ENCODE measurements at places on chromosomes 1 and 21.
A peak's percentile ranks its signal among the peaks of the same experiment; 100 is the strongest.

DNA sequence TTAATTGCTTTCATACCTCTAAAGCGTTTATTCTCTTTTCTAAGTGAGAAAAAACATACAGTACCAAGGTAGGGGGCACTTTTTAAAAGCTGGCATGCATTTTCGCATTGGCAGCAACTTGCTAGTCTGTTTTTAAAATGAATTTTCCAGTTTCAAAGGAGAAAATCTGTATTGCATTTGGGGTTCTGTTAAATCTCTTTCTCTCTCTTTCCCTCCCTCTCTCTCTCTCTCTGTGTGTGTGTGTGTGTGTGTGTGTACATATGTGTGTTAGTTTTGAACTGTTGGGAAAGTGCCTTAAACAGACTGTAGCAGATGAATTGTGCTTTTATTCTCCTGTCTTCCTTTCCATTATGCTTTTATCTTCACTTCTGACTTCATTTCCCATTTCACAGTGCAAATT is 7.3 kb downstream of the NIBAN1 start:
- DNase-seq: no peak

DNA sequence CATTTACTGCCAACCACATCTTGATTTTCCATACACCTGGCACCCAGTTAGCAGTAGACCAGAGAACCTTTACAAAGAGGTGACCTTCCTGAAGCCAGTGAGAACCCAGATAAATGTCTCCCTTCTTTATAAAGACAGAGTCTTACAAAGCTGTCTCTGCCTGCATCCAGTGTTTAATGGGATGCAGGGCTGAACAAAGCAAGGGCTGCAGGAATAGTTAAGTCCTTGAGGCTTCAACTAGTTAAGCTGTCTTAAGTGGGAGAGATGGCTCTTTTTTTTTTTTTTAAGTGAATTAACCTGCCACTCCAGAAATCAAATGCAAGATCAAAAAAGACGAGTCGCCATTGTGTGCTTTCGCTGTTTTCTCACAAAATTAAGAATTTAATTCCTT is 1.5 kb downstream of the AHCYL1 start:
- DNase-seq: no peak

DNA sequence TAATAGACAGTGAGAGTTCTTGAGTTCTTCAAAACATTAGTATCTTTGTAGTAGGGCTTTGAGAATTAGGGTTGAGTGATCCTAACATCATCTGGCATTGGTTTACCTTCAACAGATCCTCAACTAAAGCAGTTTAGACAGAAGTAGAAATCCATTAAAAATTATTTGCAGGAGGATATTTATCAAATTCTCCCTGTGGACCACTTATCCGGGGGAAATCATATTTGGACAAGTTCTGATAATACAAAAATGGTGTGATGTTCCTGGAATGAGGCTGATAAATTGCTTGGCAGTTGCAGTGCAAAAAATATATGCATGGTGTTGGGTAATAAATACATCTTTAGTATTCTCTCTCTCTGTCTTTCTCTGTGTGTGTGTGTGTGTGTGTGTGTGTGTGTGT is 115.1 kb upstream of the CHODL start:
- no peak for DNase-seq

- DNase-seq: no peak
Observed at GRCh38 chr1:56436296-56436695, 143.1 kb downstream of the PLPP3 start.

- no peak for DNase-seq
Observed at GRCh38 chr1:154575147-154575927, 7.8 kb downstream of the CHRNB2 start.

DNA sequence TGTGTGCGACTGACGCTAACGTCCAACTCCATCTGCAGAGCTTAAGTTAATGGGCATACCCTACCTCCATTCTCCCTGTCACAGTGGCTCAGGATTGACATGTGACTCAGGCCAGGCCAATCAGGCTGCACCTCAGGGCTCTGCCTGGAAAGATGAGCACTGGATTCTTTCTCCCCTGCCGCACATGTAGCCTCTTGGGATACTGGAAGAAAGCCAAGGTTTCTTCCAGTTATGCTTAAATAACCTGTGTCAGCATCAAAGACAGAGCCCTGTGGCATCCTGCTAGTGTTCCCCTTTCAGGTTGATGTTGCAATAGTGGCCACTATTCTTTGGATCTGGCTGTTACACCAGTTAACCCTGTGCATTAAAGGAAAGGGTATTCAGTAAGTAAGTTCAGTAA is 55.0 kb upstream of the SYT6 start:
- DNase-seq: no peak

- peak; percentile 10 for DNase-seq
Observed at GRCh38 chr1:76901158-76901767, 34.0 kb downstream of the ST6GALNAC5 start.

- DNase-seq: no peak
Observed at GRCh38 chr21:38597421-38597820, 99.1 kb upstream of the ERG start.

GRCh38 chr1:214808845-214809460 is 206.0 kb downstream of the CENPF start:
- DNase-seq: no peak

- peak; percentile 77 for DNase-seq
Observed at GRCh38 chr21:46425571-46425970, 33.1 kb upstream of the DIP2A start.

GRCh38 chr1:50350421-50350820 is 72.8 kb downstream of the DMRTA2 start:
- no peak for DNase-seq

DNA sequence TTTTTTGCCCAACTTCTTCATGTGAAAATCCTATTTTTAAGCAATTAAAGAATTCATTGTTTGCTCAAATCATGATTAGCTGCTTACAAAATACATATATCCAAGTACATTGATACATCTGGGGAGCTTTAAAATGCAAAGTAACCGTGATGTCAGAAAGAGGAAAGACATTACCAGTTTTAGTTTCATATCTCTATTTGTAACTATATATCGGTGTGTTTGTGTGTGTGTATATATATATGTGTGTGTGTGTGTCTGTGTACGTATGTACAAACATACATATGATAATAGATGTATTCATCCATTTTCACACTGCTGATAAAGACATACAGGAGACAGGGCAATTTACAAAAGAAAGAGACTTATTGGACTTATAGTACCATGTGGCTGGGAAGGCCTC is 310.1 kb downstream of the DPYD start:
- DNase-seq: no peak

DNA sequence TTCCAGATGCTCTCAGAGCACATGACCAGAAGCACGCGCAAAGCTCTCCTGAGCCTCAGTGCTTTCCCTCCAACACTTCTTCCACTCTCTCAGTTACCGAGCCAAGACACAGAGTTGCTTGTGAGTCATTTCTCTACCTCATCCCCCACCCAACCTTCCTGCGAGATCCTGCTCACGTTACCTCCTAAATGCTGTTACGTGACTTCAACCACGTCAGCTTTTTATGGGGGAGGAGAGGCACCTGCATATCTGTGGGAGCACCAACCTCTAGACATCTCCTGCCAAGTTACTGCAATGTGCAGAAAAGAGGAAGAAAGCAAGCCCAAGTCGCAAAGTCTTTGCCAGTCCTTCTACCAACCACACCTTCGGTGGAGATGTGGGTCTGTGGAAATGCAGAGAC is 27.2 kb upstream of the ERG start:
- DNase-seq: no peak

DNA sequence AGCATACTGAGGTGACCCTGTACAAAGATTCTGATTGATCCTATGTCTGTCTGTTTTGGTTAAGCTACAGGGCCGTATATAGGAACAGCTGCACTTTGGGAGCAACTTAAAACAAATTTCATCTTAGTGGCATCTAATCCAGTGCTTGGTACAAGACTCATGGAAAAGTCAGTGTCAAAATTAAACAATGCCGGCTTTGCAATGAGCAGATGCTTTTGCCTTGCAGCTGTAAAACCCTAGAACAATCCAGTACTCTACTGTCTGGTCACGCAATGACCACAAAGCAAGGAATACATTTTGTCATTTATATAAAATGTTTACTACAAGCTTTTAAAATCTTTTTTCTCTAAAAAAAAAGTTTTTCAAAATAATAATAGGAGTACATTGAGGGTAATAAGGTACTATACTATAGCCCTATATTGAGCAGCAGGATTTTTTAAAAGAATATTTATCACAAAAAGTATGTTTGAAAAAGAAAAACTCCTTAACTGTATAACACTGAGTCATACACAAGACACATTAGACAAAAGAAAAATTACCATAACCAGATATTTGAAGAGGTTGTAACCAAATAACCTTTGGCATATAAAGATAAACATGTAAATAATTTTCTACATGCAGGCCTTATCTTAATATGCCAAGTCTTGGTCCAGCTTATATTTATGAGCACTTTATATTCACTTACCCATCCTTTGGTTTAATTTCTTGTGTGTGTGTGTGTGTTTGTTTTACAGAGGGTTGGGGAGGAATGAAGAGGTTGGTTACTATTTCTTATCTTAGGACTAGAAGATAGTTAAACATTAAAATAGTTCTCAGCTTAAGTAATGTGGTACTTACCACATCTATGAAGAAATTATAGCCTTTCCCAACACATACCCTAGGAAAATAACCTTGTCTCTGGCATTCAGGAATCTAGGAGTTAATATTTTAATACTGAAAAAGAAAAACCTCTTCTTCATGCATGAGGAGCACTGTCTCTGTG is 262.3 kb downstream of the FAF1 start:
- no peak for DNase-seq

DNA sequence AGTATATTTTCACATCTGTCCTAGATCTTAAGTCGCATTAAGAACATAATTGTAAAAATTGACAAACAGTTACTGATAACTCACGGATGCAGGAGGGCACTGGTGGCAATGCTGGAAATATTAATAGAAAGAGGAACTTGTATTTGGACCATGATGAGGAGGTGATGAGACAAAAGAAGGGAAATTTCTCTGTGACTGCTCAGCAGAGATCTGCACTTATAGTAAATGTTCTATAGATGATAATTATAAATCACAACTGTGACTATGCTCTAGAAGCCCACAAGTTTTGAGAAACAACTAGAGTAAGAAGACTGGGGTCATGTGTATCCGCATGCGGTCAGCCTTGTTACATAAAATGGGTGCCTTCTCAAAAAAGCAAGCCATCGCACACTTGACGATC is 8.7 kb upstream of the DUSP12 start:
- DNase-seq: no peak

DNA sequence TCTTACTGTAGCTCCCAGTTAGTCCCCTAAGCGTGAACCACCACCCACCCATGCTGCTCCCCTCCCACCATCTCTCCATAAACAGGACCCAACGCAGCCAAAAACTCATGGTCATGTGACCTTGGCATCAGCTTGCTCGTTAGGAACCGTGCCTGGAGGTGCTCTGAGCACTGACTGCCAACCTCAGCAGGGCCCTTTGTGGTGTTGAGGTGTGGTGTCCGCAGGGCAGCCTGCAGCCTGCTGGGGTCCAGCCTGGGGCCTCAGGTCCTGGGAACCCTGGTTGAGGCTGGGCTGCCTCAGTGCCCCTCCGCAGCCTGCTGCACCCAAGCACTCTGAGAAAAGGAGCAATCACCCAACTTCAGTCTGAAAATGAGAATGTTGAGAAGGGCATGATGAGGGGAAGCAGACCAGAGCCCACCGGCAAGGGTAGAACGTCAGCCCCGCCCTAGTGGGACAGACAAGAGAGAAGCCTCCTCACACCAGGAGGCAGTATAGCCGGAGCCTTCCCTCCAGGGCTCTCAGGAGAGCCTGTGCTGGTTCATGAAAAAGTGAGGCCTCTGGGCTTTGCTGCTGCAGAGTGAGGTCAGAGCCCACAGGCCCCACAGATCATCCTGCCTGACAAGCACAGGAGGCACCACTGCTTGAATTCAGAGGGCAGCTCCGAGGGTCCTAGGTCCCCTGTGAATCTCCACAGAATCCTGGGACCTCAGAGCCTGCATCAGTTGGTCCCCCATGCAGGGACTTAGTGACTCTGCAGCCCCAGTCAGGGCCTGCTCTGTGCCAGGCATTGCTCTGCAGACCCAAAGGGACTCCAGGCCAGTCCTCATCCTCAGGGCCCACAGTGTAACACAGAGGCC is 4.9 kb upstream of the COL6A2 start:
- no peak for DNase-seq

GRCh38 chr1:180927348-180927747 is 14.7 kb downstream of the KIAA1614 start:
- DNase-seq: no peak

DNA sequence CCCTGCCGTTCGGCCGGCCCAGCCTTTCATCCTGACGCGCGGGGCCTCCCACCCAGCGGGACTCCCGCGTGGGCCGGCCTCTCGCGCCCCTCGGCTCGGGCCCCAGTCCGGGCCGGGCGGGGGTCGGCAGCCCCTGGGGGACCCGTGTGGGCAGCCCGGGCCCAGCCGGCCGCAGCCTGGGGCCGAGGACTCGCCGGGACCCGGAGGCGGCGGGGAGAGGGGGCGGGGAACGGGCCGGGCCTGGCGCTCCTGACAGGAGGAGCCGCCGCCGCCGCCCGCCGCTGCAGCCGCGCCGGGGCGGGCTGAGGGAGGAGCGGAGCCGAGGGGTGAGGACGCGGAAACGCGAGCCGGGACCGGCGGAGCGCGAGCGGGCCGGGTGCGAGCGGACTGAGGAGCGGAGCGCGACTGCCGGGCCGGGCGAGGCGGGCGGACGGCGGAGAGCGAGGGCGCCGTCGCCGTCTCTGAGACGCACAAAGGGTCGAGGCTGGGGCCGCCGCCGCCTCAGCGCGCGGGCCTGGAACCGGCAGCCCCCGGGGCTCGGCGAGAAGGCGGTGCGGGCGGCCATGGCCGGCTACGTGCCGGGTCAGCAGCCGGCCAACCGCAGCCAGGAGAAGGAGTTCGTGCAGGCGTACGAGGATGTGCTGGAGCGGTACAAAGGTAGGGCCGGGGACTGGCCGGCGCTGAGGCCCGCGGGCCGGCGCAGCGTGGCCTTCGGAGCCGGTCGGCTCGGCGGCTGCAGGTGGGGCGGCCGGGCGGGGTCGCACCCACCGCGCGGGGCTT is 79.1 kb downstream of the NDUFS5 start:
- peak; percentile 67 for DNase-seq

GRCh38 chr1:184973272-184974055 is 844 bp downstream of the NIBAN1 start:
- peak; percentile 69 for DNase-seq

Data from CD4-positive, alpha-beta T cell treated with Interferon alpha-2 for 1 hour (primary cell).